ENCODE measurements at places on chromosomes 16 and 17.

GRCh38 chr16:2517954-2518605 is 2.1 kb upstream of the AMDHD2 start:
- no peak for DNase-seq

DNA sequence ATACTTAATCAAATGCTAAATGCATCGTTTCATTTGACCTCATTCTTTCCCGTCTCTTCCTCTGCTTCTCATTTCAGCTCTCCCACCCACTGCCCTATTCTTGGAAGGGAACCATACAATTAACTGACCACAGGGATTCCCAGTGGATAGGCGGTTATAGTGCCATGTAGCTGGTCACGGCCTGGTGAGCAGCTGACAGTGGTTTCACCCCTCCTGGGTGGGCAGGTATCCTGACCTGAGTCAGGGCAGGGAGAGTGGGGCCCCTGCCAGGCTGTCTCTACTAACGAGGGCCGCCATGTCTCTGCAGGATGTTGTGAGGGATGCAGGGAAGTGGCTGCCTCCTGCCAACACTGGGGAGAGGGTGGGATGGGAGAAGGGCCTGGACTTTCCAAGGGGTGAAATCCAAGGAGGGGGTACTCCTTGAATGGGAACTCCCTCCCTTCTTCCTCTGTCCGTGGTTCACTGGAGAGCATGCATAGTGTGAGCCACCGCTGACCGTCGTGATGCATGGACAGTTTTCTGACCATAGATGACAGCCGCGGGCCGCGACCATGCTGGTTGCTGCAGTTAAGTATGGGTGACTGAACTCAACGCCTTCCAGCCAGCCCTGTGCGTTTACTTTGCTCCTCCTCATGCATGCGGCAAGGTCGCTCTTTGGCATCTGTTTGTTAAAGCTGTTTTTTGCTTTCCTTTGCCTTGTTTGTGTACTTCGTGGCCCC is 95.9 kb downstream of the RPTOR start:
- no peak for DNase-seq

GRCh38 chr16:19431636-19432340 is 14.1 kb downstream of the TMC5 start:
- no peak for DNase-seq

- no peak for DNase-seq
Measured at GRCh38 chr17:67113486-67113885, 69.1 kb downstream of the CACNG1 start.

GRCh38 chr16:11251525-11252481 is 4.2 kb downstream of the SOCS1 start:
- DNase-seq, result peak; percentile 44

DNA sequence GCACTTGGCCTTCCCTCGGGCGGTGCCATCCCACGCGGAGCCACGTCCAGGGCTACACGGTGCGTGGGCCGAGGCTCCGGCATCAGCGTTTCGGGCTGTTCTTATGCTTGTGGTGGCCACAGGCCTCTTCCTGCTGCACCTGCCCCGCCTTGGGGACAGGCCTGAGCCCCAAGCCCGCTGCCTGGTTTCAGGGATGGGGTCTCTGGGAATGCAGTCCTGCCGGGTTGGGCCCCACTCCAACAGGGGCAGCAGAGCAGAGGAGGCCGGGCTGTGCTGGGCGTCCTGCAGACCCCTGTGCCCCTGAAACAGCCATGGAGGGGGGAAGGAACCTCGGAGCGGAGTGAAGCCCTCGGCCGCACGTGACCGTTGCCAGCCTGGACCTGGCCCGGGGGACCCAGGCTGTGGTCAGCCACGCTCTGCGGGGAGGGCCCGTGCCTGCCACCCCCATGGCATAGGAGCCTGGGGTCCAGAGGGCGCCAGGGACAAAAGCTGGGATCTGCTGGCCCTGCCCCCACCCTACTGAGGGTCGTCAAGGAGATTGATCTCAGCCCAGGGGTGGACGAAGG is 453 bp upstream of the WFIKKN1 start:
- DNase-seq, result no peak

GRCh38 chr17:61464843-61465180 is 12.6 kb downstream of the TBX4 start:
- DNase-seq, result no peak
